ENCODE measurements at places on chromosomes 3 and 15.

- no peak for DNase-seq
Observed at GRCh38 chr3:53190659-53191058, 29.6 kb downstream of the PRKCD start.

- no peak for DNase-seq
Observed at GRCh38 chr3:155409336-155409735, 115.9 kb upstream of the STRIT1 start.

DNA sequence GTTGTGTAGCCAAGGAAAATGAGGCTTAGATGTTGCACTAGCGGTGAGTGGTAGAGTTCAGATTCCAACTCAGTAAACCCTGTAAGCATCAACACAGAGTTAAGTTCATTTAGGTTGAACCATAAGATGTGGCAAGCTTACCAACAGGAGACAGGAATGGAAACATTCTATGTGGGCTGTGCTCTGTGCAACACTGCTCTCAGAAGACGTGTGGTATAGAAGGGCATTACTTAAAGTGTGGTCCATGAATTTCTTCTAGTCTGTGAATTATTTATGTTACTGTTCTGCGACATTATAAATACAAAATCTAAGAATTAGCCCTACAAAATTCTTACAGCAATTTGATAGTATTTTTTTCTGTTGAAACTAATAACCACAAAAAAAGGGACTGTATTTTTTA is 213.3 kb downstream of the GRM7 start:
- no peak for DNase-seq

- no peak for DNase-seq
Observed at GRCh38 chr3:169999433-169999832, 32.8 kb downstream of the SEC62 start.

GRCh38 chr15:77085297-77085696 is 14.4 kb upstream of the TSPAN3 start:
- DNase-seq, result peak; percentile 78

DNA sequence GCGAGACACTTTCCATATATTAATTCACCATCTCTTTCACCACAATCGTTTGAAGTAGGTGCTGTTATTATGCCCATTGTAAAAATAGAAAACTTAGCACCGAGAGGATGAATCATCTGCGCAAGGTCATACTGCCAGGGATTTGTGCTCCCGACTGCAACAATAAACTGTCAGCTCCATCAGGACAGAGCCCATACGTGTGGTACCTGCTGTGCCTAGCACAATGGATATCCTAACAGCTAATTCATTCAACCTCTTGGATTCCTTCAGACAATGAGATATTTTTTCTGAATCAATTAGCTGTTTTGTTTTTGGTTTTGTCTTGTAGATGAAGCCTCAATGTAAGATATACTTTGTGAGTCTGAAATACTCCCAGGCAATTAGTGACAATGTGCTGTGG is 32.3 kb upstream of the PROK2 start:
- no peak for DNase-seq

DNA sequence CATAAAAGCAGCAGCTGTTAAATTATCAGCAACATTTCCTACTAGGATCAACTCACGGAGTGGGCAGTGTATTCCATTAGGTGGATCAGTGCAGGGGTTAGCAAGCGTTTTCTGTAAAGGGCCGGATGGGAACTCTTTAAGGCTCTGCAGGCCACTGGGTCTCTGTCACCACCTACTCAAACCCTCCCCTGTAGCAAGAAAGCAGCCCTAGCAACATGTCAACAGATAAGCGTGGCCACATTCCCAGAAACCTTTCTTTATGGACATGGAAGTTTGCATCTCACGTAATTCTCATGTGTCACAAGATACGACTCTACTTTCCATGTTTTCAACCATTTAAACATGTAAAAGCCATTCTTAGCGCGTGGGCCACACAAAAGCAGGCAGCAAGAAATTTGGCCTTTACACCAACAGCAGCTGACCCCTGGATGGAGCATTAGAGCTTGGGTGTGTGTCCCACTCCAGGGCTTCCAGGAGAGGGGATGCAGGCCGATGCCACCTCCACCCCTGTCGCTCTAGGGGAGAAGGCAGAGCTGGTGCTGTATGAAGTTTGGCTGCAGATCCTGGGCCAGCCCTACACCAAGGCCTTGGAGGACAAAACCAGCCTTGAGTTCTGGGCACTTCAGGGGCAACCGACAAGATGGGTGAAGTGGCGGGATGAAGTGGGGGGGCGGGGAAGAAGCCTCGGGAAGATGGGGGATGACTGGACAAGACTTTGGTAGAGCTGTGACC is 48.2 kb upstream of the CSPG4 start:
- no peak for DNase-seq

GRCh38 chr3:158531334-158531733 is 39.7 kb upstream of the MLF1 start:
- no peak for DNase-seq

DNA sequence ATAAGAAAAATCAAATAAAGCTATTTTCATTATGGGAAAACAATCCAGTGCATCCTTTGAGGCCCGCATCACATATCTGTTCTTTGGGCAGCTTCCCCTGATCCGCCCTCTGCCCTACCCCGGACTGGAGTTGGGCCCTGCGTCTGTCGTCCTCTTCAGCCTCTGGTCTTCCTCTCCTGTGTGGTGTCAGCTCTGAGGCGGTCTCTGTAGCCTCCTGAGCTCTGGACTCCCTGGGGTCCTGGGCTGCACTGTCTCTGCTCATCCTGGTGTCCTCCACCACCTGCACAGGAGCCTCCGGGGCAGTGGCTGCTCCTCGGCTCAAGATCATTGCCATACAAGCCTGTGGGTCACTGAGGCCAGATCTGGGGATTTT is 7.4 kb upstream of the SNX22 start:
- no peak for DNase-seq

GRCh38 chr15:84793431-84794161 is 23.6 kb upstream of the ALPK3 start:
- DNase-seq, result no peak

GRCh38 chr3:151319628-151320027 is 3.0 kb upstream of the GPR87 start:
- no peak for DNase-seq

DNA sequence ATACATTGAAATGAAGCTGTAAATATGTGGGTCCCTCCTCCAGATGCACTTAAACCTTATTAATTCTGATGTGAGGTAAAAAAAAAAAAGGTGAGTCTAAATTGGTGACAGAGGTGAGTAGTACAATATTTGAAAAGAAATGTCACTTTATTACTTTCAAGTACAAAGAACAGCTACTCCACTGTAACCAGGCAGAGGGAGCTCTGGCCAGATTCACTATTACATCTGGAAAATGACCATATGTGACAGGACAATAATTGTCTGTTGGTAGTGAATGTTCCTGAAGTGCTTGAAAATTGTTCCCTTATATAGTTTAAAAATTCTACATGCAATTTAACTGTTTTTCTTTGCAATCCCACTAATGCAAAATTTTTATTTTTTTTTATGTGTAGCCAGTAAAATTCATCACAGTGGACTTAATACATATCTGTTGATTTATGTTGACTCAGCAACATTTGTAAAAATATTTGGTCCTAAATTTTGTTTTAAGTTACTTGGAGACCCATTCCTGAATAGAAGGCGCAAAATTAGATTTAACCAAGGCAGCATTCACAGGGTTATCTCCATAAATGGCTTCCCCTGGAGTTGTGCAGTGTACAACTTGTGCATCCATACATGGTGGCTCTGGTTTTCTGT is 231.9 kb upstream of the TBC1D5 start:
- DNase-seq, result no peak

DNA sequence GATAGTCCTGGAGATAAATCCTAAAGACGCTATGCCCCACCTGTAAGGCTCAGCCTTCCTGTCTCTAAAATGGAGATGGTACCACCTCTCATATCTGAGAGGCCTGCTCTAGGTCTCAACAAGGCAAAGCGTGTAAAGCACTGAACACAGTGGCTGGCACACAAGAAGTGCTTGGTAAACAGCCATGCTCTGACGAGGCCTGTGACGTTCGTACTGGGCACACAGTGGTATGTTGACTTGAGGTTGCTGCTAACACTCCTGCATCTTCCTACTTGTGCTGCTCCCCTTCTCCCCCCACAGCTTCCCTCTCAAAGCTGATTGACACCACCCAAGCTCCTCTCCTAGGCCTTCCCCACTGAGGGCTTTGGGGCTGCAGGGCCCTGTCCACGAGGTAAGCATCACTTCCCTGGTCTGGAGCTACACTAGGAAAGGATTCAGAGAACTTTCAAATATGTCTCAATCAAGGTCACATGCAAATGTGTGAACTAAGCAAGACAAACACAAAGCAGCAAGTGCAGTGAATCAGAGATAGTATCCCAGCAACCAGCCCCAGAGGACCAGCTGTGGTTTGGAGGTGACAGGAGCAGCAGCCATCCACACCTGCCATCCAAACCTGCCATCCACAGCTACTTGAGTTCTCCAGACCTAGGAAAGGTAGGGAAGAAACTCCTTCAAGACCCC is 177.5 kb downstream of the STT3B start:
- DNase-seq, result no peak

DNA sequence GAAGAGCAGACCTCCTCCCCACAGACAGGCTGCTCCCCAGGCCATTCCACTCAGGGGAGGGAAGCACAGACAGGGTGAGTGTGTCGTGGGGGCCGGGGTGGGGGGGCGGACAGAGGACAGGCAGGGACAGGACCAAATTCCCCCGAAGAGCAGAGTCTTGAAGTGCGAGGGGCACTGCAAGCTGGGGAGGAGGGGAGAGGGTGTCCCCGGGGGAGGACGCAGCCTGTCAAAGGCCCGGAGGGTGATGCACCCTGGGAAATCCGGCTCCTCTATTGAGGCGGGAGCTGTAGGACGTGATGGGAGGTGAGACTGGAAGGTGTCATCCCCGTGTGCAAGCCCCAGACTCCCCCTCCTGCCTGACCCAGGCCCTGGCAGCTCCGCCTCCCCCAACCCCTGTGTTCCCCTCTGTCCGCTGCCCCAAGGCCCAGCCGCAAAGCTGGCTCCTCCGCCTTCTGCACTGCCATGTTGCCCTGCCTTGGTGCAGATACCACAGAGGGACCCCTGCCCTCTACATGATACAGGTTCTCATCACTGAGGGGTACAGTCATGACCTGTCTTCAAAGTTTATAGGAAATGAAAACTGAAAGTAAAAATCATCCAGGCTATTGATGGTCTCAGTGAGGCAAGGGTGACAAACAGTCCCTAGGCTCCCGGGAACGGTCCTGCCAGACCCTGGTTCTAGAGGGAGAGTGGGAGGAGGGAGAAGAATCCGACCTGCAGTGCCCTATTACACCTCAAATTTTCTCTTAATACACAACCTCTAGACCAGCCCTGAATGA is 76.3 kb upstream of the IQSEC1 start:
- DNase-seq, result no peak

DNA sequence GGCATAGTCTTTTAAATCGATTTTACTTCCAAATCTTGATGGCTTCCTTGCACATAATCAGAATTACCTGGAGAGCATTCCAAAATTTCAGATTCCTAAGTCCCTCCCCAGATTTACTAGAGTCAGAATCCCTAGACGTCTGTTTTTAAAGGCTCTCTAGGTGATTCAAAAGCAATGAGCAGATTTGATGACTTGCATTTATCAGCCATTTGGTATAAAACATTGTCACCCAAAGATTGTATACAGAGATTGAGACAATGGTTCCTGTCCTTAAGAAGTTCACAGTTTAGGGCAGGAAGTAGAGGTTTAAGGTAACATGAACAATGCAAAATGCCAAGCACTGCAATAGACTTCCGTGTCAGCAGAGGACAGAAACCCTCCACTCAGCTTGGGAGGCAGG is 2.6 kb upstream of the PYGO1 start:
- DNase-seq, result no peak

DNA sequence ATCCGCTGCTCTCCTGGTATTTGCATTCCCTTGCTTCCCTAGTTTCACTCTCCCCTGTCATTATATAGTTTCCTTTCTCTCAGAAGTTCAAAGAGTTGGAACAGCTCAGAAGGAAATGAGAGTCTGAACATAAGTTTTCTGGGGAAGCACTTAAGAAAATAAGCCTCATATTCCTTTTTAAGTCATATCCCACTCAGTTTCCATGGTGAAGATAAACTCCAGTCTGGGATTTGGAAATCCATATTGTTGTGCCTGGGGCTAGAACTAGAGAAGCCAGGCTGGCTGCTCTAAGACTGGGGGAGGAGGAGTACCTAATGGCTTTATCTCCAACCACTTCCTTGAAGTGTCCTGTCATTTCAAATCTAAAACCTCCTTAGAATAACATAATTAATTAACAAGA is 134.2 kb upstream of the ALCAM start:
- no peak for DNase-seq

DNA sequence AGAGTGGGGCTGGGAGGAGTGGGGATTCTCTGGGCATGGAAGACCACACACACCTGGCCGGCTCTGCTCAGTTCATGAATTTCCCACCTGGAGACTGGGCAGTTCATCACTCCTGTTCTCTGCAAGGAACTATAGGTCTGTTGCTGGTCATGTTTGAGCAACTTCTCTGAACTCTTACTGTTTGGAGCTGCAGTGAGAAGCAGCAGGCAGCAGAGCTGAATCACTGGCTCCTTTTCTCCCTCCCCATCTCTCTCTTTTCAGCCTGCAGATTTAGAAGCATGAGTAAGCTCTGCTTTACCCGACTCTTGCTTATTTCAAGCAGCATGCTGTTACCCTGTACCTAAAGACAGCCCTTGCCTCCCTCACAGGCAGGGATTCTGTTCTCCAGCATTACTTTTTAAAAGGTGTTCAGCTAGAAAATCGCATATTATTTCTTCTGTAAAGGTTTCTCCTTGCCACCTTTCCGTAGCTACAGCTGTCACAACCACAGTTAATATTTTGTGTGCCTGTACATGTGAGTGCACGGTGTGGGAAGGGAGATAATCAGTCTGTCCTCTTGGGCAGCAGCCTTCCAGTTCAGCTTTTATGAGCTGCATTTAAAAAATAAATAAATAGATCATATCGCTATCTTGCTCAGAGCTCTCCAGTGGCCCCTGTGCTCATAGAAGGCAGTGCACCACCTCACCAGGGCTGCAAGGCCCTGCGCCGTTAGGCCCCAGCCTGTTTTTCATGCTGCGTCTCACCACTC is 131.6 kb downstream of the CHCHD6 start:
- no peak for DNase-seq

DNA sequence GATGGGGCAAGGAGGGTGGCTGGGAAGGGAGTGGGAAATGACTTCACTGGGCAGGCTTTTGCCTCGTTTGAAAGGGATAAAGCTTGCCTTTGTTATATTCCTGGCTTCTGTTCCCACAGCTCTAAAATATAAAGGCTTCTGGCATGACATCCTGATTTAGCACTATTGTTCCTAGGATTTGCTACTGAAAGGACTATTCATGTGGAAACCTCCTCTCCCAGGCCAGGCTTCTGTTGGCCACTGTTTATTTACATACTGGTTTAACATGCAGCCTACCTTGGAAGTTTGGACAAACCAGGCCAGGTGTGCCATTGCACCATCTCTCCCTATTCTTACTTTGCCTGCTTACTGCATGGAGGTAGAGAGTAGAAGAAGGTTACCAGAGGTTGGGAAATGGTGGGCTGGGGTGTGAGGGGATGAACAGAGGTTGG is 2.4 kb upstream of the LMCD1 start:
- no peak for DNase-seq

GRCh38 chr3:189625572-189625971 is 5.6 kb upstream of the TP63 start:
- DNase-seq, result no peak

GRCh38 chr3:45761831-45762230 is 34.5 kb downstream of the SLC6A20 start:
- no peak for DNase-seq

Data from inflammatory macrophage (primary cell).